ENCODE measurements at places on chromosomes 13 and 19. TPM values are rescaled to one million over a fixed set of nuclear protein-coding genes. Genes with fewer than 3 reads are reported as not detected.

Gene TRIM28
- polyA plus RNA-seq = 796 TPM

Gene CEACAM20
- polyA plus RNA-seq = not detected

Gene OR1I1
- polyA plus RNA-seq = 0.04 TPM

Gene DNAJC3
- 41.6 TPM for polyA plus RNA-seq

Gene NCR1
- not detected for polyA plus RNA-seq

Gene HSH2D
- 0.34 TPM for polyA plus RNA-seq

GRCh38 chr19:33260628-33261418, 35.2 kb upstream of the SLC7A10 start:
- DNase-seq = no peak

- DNase-seq = no peak
Measured at GRCh38 chr19:55676889-55677505, 2.0 kb downstream of the EPN1 start.

- no peak for DNase-seq
Measured at GRCh38 chr13:40440990-40441820, 225.2 kb downstream of the FOXO1 start.

DNA sequence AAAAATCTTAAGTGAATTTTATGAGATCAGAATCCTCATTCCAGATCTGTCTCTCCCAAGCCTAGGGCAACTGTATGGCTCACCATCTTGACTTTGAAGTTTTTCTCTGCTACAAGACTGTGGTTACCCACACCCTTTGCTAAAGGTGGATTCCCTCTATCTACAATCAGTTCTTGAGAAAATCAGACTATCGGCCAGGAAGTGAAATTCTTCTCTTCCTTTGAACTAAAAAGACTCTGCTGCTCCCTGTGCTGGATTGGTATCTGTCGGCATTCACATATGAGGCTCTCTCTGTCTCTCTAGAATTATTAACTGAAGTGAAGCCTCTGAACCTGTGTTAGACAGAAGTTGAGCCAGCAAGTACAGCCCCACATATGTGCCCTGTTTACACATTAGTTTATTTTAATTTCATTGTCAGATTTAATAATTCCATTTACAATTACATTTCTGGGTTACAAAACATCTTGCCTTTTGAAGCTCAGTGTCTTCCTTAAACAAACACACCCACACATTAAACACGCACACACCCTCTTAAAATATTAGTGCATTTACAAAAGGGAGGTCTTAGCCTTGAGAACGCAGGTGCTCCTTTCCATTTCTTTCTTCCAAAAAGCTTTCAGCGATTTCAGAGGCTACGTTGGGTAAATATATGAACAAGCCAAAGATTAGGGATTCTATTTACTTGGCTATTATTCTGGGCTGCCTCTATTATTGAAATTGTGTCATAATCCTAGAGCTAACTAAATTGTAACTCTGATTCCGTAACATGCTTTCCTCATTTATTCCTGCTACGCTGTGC, 145.7 kb downstream of the MIPEP start:
- DNase-seq = no peak

GRCh38 chr19:3849092-3849491, 19.7 kb downstream of the ZFR2 start:
- DNase-seq = no peak

DNA sequence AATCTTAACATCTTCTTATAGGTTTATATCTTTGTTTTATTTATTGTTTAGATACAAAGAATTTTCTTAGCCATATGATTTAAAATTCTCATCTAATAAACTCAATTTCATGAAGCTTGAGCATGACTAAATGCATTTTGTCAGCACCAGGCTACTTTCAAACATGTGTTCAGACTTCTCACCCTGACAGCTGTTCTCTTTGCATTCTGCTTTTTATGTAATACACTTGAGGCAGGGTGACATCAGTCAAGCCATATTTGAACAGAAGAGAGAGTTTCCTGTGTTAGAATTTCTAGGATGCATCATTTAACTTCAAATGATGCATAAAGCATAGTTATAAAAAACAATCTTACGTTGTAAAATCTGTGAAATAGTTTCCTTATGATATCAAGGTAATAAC, 1295.1 kb upstream of the PCDH20 start:
- no peak for DNase-seq

- DNase-seq = no peak
Measured at GRCh38 chr19:33284146-33284643, 18.1 kb downstream of the CEBPA start.

DNA sequence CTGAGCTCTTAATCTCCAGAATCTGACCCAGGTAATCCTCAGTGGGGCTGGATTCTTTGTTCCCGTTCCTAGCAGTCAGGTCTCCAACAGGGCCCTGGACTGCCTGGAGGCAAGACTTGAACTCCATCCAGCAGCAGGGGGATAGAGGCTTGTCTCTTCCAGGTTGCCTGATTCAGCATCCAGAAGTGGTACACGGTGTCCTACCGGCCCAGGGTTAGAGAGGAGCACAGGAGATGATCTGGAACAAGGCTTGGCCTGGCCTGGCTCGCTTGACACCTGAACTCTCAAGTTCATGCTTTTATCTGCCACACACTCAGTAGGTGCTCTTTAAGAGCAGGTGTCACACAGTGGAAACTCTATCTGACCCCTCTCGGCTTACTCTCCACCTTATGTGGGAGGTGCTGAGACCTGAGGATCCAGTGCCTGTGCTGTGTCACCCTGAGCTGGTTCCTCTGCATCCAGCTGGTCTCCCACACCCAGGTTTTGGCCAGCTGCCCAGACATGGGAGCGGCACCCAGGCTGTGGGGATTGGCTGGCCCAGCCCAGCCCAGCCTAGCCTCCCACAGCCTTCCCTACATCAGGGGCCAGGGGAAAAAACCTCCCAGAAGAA, at the start of gene CYP4F3:
TSS of gene CYP4F3 (plus strand) at position 604 of the 610 bp plus-strand sequence. CDS start 519 bp downstream, outside the sequence.
- peak; percentile 1 for DNase-seq

DNA sequence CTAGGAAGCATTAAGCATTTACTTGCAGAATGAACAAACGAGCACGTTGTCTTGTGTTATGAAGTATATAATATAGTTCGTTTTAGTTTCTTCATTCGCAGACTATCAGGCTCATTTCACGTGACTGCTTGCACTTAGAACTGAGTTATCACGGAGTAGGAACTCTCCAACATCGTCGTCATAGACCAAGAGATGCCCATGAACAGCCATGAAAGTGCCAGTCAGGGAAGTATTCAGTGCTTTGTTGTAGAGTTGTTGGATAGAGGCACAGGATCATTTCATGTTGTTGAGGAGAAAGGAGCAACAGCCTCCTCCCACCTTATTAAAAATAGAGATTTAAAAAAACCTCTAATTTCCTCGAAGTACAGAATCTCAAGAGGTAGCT, 977 bp upstream of the IL17D start:
- DNase-seq = no peak

- DNase-seq = no peak
Measured at GRCh38 chr19:18869781-18870530, 26.0 kb downstream of the CERS1 start.

- DNase-seq = no peak
Measured at GRCh38 chr13:52961256-52961910, 67.2 kb upstream of the OLFM4 start.

Data from right renal pelvis (tissue), 4 donors.